HuH-7 (cell line): ENCODE measurements at places on chromosomes 7 and 10.

DNA sequence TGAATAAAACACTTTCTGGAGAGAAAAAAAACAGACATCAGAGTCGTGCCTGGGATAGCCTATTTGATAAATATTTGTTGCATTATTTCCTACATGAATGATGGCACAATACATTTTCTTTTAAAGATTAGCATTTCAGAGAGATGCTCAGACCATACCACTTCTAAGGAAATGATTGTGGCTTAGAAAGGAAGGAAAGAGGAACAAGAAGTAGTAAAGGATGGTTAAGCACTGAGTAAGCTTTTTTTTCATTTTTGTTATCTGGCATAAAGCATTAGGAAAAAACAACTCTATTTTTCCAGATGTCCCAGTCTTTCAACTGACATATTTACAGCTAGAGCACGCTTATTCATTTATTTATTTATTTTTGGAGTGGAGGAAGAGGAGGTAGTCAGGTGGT is 258.8 kb upstream of the TEX47 start:
- DNase-seq, result no peak

GRCh38 chr10:21831986-21832820 is 171.3 kb downstream of the DNAJC1 start:
- no peak for DNase-seq

DNA sequence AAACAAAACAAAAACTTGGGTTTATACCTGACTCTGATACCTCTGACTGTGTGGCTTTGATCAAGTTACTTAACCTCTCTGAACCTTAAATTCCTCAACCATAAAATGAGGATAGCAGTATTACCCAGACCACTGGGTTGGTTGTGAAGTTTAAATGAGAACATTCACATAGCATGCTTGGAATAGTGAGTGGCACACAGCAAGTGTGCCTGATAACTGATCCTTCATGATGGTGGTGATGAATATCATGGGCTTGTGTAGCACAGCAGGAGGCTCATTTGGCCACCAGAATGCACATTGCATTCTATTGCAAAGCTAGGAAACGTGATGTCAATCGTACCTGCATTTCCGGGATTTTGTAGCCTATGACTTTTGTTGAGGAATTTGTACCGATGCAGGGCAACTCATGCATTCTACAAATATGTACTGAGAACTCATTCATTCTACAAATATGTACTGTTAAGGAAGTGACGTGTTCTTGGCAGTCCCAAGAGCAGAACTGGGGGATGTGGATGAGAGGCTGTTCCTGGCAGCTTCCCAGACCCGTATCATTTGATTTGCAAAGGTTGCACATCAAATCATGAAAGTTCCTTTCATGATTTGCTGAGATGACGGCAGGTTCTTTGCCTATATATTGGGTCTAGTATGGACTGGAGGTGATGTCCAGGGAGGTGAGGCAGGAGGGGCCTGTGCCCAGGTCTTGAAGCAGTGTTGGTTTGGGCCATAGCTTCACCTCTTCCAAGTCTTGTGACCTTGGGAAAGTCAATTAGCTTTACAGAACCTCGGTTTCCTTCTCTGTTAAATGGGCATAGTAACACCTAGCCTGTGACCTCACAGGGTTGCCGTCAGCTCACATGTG is 94.6 kb upstream of the SMNDC1 start:
- DNase-seq, result no peak

DNA sequence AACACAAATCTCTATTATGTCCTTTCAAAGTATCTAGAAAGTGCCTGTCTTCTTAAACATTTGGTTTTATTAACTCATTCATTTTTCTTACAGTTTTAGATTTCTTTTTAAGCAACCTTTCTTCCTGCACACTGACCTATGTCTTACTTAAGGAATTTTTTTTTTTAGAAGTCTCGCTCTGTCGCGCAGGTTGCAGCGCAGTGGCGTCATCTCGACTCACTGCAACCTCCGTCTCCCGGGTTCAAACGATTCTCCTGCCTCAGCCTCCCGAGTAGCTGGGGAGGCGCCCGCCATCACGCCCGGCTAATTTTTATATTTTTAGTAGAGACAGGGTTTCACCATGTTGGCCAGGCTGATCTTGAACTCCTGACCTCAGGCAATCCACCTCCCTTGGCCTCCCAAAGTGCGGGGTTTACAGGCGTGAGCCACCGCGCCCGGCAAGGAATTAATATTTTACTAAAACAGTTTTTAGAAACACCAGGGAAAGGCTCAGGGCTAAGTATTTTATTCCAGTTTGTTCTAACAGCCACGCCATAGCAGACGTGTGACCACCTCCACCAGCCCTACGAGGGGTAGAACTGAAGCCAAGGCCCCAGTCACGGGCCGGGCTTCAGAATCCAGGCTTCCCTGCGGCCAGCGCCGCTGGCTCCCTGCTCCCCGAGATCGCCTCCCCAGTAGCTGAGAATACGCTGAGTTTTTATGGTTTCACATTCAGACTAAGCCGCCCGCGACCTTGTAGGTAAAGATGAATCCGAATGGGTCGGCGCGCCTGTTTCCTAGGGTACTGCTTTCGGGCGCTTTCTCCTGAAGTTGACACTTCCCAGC is 941 bp upstream of the LUC7L2 start:
- DNase-seq, result no peak

GRCh38 chr7:104951546-104951945 is 62.5 kb upstream of the KMT2E start:
- no peak for DNase-seq

DNA sequence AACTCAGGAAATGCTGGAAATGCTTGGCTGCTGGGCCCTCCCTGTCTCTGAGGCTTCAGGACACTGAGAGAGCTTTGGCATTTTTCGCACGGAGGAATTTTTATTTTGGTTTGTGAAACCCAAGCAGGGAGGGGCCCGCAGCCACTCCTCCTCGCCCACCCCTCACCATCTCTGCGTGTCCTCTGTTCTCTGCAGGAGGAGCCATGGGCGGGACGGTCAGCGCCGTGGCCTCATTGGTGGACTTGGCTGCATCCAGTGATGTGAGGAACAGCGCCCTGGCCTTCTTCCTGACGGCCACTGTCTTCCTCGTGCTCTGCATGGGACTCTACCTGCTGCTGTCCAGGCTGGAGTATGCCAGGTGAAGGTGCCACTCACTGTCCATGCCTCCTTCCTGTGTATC is 36.8 kb downstream of the SLC29A3 start:
- no peak for DNase-seq

GRCh38 chr7:44144968-44145478 is 3.9 kb upstream of the MYL7 start:
- DNase-seq, result no peak

DNA sequence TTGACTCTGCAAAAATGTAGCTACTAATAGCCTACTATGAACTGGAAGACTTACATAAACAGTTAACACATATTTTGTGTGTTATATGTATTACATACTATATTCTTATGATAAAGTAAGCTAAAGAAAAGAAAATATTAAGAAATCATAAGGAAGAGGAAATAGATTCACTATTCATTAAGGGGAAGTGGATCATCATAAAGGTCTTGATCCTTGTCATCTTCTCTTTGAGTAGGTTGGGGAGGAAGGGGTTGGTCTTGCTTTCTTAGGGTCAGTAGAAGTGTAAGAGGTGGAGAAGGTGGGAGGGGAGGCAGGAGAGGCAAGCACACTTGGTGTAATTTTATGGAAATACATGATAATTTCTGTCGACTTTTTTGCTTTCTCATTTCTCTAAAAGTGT is 81.3 kb downstream of the NAMPT start:
- no peak for DNase-seq

DNA sequence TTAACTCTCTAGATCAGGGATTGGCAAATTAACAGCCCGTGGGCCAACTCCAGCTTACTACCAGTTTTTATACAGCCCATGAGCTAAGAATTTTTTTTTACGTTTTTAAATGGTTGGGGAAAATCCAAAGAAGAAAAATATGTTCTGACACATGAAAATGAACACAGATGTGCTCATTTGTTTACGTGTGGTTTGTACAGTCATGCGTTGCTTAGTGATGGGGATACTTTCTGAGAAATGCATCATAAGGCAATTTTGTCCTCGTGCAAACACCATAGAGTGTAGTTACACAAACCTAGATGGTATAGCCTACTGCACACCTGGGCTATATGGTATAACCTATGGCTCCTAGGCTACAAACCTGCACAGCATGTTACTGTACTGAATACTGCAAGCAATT is 8.3 kb upstream of the SMKR1 start:
- no peak for DNase-seq

DNA sequence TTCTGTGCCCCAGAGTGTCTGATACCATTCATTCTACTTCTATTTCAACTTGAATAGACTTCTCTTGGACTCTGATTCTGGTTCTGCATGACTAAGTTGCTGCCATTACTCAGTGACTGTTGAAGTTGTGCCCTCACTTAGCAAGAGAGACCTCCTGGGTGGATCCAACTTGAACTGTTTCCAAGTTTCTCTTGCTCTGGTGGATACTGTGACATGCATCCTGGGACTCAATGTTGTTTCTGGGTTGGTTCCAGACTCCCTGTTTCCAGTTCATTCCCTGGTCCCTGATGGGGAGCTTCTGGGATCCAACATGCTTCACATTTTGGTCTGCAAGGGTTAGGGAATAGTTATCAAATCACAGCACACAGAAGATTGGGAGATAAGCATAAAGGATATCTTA is 26.2 kb upstream of the PRPF18 start:
- DNase-seq, result no peak

GRCh38 chr10:26855186-26855585 is 5.6 kb downstream of the ABI1 start:
- DNase-seq, result no peak

DNA sequence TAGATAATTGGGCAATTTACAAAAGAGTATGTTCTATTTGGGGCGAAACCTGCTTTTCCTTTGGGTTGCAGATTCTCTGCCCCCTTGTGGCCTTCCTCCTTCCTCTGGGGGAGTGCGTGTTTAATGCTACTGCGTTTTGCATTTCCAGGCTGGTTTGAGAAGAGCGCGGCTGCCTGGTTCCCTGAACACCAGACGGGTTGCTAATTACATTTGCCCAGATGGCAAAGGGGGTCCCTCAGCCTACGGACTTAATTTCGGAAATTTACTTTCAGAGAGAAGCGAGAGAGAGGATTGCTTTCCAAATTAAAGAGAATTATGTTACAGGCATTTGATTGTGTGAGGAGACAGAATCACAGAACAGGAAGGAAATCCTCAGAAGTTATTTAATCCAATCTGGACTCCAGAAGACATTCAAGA is 91.9 kb upstream of the JAZF1 start:
- peak; percentile 32 for DNase-seq

DNA sequence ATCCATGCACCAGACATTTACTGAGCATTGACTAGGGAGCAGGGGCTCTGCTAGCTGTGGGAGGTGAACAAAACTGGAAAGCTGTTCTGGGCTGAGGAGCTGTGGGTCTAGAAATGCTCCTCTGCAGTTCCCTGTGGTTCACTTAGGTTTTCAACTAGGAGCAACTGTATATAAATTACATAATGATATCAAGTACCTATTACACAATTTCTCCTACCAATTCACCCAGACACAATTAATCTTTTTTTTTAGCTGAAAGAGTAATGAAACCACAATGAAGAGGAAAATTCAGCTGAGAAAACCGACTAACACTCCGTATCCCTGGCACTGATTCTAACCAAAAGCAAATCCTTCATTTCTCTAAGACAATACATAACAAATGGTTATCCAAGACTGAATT is 39.4 kb downstream of the COL28A1 start:
- DNase-seq, result no peak
